ENCODE measurements at places on chromosomes 5 and 9.

DNA sequence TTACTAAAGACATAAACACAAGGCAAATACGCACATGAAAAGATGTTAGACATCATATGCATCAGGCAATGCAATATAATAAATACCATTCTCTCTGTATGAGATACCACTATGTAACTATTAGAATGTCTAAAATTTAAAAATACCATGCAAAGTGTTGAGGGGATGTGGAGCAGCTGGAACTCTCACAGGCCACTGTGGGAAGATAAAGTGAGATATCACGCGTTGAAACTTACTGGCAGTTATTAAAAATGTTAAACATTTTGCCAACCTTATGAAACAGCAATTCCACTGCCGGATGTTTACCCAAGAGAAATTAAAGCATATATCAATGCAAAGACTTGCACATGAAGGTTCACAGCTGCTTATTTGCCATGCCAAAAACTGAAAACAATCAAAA is 556.7 kb downstream of the LRRC70 start:
- DNase-seq = no peak

- DNase-seq = no peak
Measured at GRCh38 chr9:74821636-74822035, 66.1 kb downstream of the TRPM6 start.

DNA sequence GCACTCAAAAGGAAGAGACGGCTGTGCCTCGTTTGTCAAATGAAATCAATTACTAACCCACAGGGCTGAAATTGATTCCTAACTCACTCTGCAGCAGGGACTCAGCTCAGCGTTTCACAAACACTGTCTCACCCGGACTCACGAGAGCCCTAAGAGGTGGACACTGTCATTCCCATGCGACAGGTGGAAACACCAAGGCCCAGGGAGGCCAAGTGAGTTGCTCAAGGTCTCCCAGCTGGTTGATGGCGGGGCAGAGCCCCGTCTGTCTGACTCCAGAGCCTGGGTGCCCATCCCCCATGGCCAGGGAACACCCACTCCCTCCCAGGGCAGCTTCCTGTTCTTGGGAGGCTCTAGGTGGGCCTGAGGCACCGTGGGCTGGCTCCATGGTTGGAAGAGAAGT is 1.3 kb upstream of the PLPP7 start:
- no peak for DNase-seq

- no peak for DNase-seq
Measured at GRCh38 chr5:34630596-34630995, 25.5 kb upstream of the RAI14 start.

DNA sequence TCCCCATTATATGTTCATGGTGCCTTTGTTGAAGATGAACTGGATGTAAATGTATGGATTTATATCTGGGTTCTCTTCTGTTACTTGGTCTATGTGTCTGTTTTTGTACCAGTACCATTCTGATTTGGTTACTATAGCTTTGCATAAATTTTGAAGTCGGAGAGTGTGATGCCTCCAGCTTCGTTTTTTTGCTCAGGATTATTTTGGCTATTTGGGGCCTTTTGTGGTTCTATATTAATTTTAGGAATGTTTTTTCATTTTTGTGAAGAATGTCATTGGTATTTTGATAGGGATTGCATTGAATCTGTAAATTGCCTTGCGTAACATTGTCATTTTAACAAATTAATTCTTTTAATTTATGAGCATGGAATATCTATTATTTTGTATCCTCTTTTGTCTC is 36.6 kb upstream of the ZNF366 start:
- no peak for DNase-seq

DNA sequence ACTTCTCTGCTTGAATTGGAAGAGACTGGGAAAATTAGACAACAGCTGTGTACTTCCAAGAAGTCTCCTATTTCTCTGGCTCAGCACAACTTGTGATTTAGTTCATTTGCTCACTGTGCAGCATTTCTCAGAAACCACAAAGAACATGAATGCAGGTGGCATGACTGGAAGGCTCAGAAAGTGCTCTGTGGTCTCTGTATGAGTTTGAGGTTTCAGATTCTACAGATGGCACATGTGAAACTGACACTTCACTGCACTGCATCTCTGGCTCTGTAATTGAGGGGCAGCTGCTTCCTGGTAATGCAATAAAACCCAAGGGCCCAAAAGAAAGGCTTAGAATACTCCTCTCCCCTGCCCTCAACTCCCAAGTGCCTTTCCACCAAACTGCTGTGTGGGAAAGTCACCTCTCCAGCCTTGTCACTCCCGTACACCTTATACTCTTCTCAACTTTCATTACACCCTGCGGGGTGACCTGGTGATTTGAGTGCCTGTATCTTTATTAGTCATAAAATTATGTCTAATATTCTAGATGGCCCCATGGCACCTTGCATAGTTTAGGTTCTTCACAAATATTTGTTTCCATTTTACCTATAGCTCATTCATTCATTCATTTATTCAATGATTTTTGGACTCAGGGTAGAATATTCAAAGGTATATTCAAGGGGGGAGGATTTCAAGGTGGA is 82.5 kb downstream of the ESM1 start:
- no peak for DNase-seq

DNA sequence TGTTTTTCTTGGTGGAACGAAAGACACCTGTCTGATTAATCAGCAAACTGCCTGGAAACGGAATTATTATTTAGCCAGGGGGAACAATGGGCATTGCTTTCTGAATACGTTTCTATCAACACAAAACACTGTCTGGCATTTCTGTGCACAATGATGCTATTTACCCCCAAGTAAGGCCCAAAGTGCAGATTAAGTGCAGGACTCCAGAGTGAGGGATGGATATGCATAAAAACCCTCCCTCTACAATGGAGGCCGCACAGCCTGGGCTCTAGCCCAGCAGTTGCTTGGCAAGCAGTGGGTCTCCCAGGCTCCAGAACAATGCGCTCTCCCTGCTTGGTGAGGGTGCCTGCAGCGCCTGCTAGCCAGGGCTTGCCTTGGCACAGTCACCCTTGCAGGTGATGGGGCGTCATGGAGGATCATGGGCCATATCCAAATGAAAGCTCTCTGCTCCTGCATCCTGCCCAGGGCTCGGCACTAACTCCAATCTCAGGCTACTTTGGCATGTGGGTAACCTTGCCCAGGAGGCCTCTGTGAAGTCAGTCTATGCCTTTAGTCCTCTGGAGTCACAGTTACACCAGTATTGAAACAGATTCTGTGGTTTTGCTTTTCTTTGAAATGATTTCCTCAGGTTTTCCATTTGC is 11.5 kb upstream of the SPATA24 start:
- no peak for DNase-seq

- no peak for DNase-seq
Measured at GRCh38 chr9:120654272-120654671, 60.0 kb downstream of the MEGF9 start.

GRCh38 chr9:95266649-95267048 is 50.9 kb downstream of the FANCC start:
- DNase-seq = no peak

DNA sequence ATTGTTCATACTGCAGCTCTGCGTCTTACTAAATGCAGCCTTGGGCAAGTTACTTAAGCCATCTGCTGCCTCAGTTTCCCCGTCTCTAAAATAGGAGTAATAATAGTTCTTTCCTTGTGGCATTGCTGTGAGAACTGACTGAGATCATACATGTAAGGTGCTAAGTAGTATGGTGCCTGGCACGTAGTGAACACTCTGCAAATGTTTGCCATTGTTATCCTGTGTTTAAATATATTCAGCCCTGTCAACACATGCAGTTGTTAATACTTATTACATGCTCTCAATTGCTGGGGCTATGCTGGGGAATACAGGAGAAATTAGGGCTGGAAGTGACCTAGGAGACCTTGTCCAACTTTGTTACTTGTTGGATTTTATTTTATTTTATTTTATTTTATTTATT is 105.2 kb upstream of the RAI14 start:
- no peak for DNase-seq

GRCh38 chr9:36828611-36829013 is 205.5 kb downstream of the PAX5 start:
- DNase-seq = no peak

DNA sequence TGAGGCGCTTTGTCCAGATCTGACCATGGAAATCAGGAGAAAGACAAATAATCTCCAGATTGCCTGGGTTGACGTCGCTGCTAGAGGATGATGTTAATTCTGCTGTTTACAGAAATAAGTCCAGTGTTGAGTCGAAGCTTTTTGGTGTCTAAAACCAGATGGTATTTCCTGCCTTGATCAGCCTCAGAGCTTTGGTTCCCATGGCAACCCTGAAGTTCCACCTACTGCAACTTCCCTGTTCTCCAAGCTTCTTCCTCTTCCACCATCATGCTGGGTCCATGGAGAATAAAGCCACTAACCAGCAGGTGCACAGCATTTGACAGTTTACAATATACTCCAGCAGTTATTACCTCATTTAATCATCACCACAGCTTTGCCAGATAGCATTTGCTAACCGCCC is 18.0 kb upstream of the GABBR2 start:
- DNase-seq = no peak

Measured in NCI-H2227 treated with DMSO at 0.1 percent for 48 hours (cell line).